Jurkat, Clone E6-1 (cell line): ENCODE measurements at places on chromosomes 12 and 14.

DNA sequence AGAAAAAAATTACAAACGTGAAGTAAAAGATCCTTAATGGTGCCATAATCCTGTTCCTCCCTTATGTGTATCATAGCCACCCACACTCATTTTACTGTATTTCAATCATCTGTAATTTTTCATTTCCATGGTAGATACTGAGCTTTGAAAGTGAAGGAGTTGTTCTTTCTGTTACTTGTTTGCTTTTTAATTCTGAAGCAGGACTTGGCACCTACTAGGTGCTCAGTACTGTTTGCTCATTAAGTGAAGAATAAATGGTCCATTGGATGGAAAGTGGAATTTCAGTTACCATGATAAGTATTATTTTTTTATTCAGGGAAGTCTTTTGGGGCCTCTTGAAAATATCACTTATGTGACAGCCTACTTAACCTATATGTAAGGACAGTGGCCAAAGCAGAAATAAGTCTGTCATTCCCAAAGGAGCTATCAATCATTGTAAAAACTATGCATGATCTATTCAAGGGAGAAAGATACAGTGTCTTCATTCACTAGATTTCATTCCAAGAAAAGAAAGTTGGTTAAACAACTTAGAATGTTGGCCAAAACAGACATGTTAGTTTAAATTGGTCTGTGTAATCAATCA, 1244.4 kb upstream of the SEL1L start:
- DNase-seq: no peak

GRCh38 chr14:35416108-35416750, 11.7 kb upstream of the NFKBIA start:
- no peak for DNase-seq

GRCh38 chr12:4244868-4245267, 28.7 kb upstream of the CCND2 start:
- no peak for DNase-seq

- no peak for DNase-seq
Measured at GRCh38 chr14:65476273-65476941, 63.9 kb downstream of the FUT8 start.

- peak; percentile 21 for DNase-seq
Measured at GRCh38 chr14:99609245-99610170, 5.5 kb upstream of the CCDC85C start.

GRCh38 chr12:27488479-27488878, 35.5 kb upstream of the PPFIBP1 start:
- DNase-seq: no peak

GRCh38 chr14:81801921-81802320, 268.3 kb upstream of the SEL1L start:
- no peak for DNase-seq

GRCh38 chr12:22993609-22994315, 368.8 kb downstream of the ETNK1 start:
- peak; percentile 11 for DNase-seq

GRCh38 chr12:92070864-92071445, 74.7 kb downstream of the BTG1 start:
- DNase-seq: no peak

DNA sequence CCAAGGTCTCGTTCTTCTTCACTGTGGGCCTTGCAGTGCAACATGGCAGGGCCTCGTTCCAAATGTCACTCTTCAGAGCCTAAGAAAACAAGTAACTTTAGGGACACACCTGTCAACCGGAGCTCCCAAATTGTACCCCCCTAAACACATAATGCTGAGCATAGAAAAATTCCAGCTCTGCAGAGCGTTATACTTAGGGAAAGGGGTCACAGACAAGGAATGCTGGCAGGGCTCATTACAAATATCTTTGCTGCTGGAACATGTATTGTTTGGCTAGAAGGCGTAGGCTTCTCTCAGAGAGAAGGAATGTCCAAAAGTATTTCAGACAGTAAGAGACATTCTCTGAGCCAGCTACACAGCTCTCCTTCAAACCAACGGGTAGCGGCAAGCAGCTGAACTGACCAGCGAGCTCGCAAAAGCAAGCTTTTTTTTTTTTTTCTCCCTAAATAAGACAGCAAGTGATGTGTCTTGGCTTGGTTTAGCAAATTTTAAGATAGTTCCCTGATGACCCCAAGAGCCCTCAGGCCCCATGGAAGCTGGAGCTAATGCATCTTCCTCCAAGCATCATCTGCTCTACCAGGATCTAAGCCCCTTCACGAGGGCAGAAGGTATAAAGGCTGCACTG, 24.5 kb downstream of the SSH1 start:
- DNase-seq: no peak

DNA sequence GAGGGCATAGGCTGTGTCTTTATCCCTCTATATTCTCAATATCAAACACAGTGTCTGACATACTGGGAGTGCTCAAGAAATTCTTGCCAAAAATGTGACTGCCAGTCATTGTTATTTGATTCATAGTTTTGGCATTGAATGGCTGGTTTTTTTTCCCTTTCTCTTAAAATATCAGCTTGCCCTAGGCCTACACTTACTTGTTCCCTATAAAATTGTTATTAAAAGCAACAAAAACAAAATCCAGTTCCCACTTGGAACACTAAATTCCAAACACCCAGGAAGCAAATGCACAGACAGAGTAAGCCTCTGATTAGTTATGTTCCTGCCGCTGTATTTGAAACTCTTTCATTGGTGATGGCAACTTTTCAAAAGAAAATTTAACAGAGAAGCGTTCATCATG, 110.7 kb downstream of the WIF1 start:
- no peak for DNase-seq

DNA sequence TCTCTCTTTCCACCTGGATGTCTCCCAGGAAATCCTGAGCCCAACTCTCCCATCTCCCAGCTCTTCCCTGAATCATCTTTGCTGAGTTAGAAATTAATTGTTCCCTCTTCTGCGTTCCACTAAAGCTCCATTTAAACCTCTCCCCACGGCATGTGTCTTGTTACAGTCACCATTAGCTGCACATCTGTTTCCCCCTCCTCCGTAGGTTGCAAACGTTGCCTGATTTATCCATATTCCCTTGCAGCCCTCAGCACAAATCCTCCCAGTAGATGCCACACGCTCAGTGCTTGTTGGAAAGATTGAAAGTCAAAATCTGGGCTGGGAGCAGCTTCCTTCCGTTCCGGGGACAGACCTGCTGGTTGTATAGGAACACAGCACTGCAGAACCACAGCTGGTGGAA, 90.4 kb downstream of the SLC24A4 start:
- DNase-seq: no peak

DNA sequence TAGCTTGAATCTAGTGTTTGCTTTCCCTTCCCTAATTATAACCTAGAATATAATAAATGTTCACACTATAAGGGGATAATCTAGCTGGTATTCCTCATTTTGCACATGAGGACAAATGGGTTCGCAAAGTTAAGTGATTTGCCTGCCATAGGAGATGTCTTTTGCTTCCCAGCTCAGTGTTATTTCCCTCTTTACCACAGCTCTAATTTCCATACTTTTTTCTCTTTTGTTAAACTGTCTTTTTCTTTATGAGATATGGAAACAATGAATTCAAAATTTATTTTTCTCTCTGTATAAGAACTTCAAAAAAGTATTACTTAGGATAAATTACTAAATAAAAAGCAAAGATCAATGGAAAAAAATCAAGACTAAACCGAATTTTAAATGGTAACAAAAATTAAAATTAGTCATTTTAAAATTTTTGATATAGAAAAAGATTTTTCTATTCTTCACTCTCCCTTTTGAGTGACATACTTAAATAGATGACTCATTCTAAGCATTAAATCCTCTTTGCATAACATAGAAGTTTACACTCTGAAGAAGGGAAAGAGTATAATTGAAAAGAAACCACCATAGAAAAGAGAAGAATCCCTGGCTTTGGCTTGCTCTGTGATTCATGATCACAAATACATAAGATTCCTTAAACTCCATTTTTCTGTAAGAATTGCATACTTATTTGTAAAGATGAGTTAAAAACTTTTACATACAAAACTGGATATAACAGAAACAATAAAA, 97.3 kb downstream of the INSM2 start:
- DNase-seq: no peak

GRCh38 chr12:53190108-53190729, 9.5 kb upstream of the CSAD start:
- DNase-seq: no peak

DNA sequence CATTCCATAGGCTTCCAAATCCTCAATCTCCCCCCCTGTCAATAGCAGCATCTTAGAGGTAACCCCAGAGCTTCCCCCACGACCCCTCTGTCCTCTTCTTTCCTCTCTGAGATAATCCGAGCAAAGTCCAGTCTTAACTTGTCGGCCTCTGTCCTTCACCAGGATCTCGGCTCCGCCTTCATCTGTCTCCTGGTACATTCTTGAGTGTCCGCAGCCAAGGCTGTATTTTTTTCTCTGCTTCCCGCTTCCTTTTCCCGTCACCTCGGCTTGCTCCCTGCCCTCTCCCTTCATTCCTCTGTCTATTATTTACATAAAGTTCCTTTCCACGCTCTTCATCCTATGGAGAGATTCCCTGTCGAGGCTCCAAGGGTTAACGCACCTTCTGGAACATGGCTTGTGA, 153.9 kb upstream of the GSC start:
- no peak for DNase-seq

- no peak for DNase-seq
Measured at GRCh38 chr14:96184737-96185136, 19.9 kb upstream of the BDKRB2 start.

- no peak for DNase-seq
Measured at GRCh38 chr12:103547929-103548328, 39.1 kb upstream of the STAB2 start.

GRCh38 chr12:128318341-128318740, 51.4 kb downstream of the TMEM132C start:
- DNase-seq: no peak

DNA sequence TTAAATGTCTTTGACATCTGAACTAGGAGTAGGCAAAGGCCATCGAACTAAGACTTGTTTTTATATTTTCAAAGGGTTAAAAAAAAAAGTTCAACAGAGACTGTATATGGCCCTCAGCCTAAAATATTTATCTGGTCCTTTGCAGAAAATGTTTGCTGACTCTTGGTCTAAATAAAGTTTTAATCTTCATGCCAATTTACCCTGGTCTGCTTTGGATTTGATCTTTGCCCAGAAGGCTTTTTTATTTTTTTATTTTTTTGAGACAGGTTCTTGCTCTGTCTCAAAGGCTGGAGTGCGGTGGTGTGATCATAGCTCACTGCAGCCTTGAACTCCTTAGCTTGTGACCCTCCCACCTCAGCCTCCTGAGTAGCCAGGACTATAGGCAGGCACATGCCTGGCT, 47.1 kb downstream of the SPATS2 start:
- DNase-seq: no peak

DNA sequence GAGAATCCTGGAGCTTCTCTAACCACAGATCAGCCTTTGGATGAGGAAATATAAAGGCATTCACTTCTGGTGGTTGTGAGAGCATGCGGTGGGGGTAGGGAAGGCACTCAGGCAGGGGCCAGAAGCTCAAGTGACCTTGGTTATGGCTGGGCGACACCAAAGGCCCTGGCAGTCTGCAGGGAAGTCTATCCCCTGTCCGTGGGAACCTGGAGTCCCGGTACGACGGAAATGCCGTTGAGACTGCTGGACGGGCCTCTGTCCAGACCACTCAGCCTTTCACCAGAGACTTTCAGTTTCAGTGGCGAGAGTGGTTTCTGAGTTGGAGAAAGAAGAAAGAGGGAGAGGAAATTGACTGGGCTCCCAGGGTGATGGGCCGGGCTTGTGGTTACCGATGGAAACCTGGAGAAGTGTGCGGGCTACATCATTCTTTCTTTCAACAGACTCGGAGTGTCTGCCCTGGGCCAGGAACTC, 20.9 kb downstream of the ISCA2 start:
- peak; percentile 39 for DNase-seq

- no peak for DNase-seq
Measured at GRCh38 chr14:101444116-101444515, 117.2 kb upstream of the DIO3 start.

GRCh38 chr12:106144847-106145246, 6.1 kb upstream of the NUAK1 start:
- no peak for DNase-seq

- no peak for DNase-seq
Measured at GRCh38 chr14:61132894-61133293, 148.2 kb downstream of the TMEM30B start.

DNA sequence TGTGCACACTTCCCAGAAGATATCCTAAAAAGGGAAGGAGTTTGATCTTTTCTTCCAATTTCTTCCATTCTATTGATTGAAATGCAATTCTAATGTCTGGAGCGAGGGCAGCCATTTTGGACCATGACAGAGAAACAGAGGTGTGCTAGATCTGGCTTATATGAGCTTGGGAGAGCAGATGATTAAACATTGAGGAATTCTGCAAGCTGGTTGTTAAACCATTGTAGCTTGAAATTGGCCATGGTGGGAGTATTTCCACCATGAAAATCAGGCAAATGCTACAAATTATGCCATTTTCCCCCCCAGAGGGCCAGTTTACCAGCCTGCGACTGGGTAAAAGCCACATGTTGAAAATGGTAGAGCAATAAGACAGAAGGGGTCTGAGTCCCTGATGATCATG, 155.0 kb downstream of the PAWR start:
- DNase-seq: no peak

DNA sequence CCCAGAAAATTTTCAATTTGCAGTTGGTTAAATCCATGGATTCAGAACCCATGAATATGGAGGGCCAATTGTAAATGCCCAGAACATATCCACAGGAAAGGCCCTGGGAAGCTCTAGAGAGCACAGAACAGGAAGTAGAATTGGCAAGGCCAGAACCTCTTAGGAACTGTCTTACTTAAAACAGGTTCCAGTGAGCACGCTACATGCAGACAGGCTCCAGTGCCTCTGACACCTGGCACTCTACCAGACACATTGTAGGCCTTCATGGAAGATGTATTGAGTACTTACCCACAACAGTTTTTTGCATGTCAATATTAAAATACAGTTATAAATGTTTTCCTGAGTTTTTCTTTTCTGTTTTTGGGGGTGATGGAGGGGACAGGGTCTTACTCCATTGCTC, 188.2 kb upstream of the FRMD6 start:
- DNase-seq: no peak

DNA sequence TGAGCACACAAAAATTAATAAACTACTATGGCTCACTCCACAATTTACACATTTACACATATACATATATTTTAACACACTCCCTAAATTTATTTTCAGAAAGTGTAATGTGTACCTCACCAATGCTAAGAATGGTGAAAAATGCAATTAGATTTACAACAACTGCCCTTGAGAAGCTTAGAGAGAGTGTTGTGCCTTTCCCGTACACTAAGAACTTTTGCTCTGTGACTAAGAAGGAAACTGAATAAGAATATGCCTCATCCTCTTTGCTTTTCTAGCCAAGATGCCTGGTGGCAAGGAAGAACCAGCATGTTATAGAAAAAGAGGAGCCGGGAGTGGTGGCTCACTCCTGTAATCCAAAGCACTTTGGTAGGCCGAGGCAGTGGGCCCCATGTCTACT, 62.3 kb downstream of the SINHCAF start:
- no peak for DNase-seq

DNA sequence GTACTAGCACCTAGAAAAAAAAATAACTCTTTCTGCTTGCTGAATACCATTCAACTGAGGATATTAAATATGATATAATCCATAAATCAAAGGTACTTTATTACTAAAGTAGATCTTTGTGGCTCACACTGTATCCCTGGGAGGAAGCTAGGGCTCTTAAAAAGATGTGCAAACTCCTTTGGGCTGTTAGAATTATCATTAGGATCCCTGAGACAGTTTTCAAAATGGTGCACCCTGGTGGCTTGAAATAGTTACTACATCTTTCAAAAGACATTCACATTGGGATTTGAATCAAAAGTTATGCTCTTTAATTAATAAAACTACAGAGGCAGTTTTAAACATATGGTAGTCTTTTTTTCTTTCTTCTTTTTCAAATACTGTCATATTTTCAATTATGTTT, 228.5 kb upstream of the G2E3 start:
- no peak for DNase-seq

GRCh38 chr12:22668441-22668840, 43.5 kb downstream of the ETNK1 start:
- DNase-seq: no peak
